ENCODE measurements at places on chromosomes 7 and 10. TPM values are rescaled to one million over a fixed set of nuclear protein-coding genes. Genes with fewer than 3 reads are reported as not detected.
A peak's percentile ranks its signal among the peaks of the same experiment; 100 is the strongest.

Gene GNAT3
- total RNA-seq: not detected

Gene CUBN
- total RNA-seq: 1.7 TPM

Gene TRUB1
- 18.5 TPM for total RNA-seq

Gene DDC
- total RNA-seq: not detected

Gene LIPF
- total RNA-seq: not detected

- no peak overlapping the region for H3K27ac ChIP-seq
- H3K4me1 ChIP-seq: no peaks in the 10 kb centered on the region
- no peaks in the 10 kb centered on the region for H3K36me3 ChIP-seq
- peak; percentile 38 for DNase-seq
Measured at GRCh38 chr7:72038022-72038732, 374.0 kb downstream of the CALN1 start.

DNA sequence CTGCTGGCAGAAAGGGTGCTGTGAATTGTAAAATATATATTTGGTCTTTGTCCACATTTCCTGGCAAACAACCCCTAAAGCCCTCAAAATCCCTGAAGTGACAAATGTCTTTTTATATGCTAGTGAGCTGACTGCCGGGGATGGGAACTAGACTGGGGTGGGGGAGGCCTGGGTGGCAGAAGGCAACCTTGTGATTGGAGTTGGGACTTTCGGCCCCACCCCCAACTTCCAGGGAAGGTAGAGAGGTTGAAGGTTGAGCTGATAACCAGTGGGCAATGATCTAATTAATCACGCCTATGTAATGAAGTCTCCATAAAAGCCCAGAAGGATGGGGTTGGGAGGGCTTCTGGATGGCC is 2.7 kb downstream of the EPHA1 start:
- DNase-seq: no peak
- no peak overlapping the region for H3K4me3 ChIP-seq
- peaks cover 34% of the 10 kb centered on the region for H3K27me3 ChIP-seq
- H3K27ac ChIP-seq: no peak overlapping the region
- peaks cover 17% of the 10 kb centered on the region for H3K4me1 ChIP-seq
- H3K36me3 ChIP-seq: no peaks in the 10 kb centered on the region

- no peak overlapping the region for H3K27ac ChIP-seq
- no peak for DNase-seq
- H3K27me3 ChIP-seq: peaks cover 6% of the 10 kb centered on the region
- peaks cover 27% of the 10 kb centered on the region for H3K4me1 ChIP-seq
Measured at GRCh38 chr7:15688911-15689310, 2.4 kb upstream of the MEOX2 start.

- H3K4me1 ChIP-seq: no peaks in the 10 kb centered on the region
- H3K27ac ChIP-seq: no peak overlapping the region
- no peak overlapping the region for H3K4me3 ChIP-seq
- peak; percentile 81 for DNase-seq
Measured at GRCh38 chr7:1809070-1809469, 139.0 kb downstream of the ELFN1 start.

GRCh38 chr7:4123823-4124222 is 558.3 kb upstream of the FOXK1 start:
- no peak for DNase-seq
- H3K27me3 ChIP-seq: no peaks in the 10 kb centered on the region
- H3K4me1 ChIP-seq: peaks cover 2% of the 10 kb centered on the region
- no peak overlapping the region for H3K4me3 ChIP-seq

DNA sequence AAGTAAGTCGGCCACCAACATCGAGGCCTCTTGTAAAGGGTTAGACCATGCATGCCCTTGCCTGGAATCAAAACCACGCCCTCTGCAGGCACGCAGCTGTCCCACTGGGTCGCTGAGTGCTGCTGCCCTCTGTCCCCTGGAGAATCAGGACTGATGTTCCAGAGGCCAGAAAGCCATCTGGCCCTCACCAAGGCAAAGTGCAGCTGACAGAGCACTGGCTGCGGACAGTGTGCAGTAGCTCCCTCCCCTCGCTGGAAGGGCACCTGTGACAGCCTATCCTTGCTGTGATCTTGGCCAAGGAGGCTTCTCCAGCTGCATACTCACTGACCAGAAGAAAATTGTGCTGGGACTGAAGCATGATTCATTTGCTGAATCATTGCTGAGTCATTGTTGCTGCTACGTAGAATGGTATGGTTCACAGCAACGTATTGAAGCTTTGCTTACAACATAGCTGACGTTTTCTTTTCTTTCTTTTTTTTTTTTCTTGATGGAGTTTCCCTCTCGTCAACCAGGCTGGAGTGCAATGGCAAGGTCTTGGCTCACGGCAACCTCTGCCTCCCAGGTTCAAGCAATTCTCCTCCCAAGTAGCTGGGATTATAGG is 30.4 kb downstream of the DDC start:
- H3K27me3 ChIP-seq: peaks cover 9% of the 10 kb centered on the region
- no peak for DNase-seq
- H3K4me3 ChIP-seq: no peak overlapping the region
- H3K36me3 ChIP-seq: no peaks in the 10 kb centered on the region
- H3K27ac ChIP-seq: peak overlapping the region; percentile 23

DNA sequence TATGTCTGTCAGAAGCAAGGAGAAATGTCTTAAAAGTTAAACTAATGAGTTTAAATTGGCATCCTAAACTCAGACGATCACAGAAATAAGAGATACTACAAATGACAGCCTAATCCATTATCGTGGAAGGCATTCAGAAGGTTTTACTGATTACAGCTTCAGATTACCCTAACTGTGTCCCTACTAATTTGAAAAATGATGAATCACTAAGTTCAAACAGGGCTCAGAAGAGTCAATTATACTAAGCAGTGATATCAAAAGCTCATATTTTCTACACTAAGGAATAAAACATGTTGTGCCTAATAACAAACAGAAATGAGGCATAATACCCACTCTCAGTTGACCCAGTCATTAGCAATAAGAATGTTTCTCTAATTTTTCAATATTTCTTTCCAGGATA is 152.0 kb upstream of the NRBF2 start:
- no peaks in the 10 kb centered on the region for H3K36me3 ChIP-seq
- H3K4me3 ChIP-seq: no peak overlapping the region
- no peak overlapping the region for H3K27ac ChIP-seq
- no peak for DNase-seq
- peaks cover 16% of the 10 kb centered on the region for H3K27me3 ChIP-seq
- no peaks in the 10 kb centered on the region for H3K4me1 ChIP-seq

GRCh38 chr7:40301486-40302068 is 166.8 kb downstream of the SUGCT start:
- H3K4me1 ChIP-seq: peaks cover 79% of the 10 kb centered on the region
- H3K4me3 ChIP-seq: no peak overlapping the region
- H3K36me3 ChIP-seq: peaks cover 3% of the 10 kb centered on the region
- DNase-seq: no peak
- no peaks in the 10 kb centered on the region for H3K27me3 ChIP-seq

GRCh38 chr10:60397792-60398191 is 8.1 kb upstream of the ANK3 start:
- no peaks in the 10 kb centered on the region for H3K27me3 ChIP-seq
- no peak for DNase-seq
- H3K4me3 ChIP-seq: no peak overlapping the region
- H3K36me3 ChIP-seq: peaks cover under 1% of the 10 kb centered on the region
- no peak overlapping the region for H3K27ac ChIP-seq
